Stimulated activated CD8-positive, alpha-beta memory T cell treated with anti-CD3 and anti-CD28 coated beads, Interleukin-4, amount 100 ng/mL, for 48 hours (primary cell): ENCODE measurements at places on chromosomes 5 and 9.

DNA sequence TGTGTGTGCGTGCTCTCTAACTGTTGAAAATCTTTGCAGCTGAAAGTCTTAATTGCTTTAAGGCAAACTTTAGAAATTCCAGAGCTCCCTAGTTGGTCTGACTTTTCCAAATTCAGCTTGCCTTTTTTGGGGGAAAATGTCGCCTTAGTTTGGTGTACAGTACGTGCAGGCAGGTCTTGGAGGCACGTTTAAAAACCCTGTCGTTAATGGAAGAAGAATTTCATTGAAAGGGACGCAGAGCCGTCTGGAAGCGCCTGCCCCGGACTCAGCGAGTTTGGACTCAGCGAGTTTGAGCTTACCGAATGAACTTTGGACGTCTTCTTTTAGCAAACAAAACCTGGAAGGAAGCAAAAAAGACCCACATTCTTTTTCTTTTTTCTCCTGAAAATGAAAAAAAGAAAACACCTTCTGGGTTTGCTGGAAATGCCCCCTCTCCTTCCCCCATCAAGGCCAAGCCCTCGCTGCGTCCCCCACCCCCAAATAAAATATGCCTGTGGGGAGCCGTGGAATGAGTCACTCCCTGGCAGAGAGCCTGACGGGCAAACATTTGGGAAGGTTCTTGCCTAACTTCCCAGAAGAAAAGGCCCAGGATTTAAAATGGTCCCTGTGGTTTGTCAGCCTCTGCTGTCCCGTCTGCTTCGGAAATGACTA, 1.5 kb downstream of the NEK6 start:
- DNase-seq = no peak

- no peak for DNase-seq
Observed at GRCh38 chr5:125199968-125200865, 453.8 kb upstream of the ZNF608 start.

- DNase-seq = no peak
Observed at GRCh38 chr9:82363198-82363597, 374.6 kb downstream of the SPATA31D1 start.

GRCh38 chr9:134390537-134390936, 64.3 kb downstream of the RXRA start:
- DNase-seq = peak; percentile 90

DNA sequence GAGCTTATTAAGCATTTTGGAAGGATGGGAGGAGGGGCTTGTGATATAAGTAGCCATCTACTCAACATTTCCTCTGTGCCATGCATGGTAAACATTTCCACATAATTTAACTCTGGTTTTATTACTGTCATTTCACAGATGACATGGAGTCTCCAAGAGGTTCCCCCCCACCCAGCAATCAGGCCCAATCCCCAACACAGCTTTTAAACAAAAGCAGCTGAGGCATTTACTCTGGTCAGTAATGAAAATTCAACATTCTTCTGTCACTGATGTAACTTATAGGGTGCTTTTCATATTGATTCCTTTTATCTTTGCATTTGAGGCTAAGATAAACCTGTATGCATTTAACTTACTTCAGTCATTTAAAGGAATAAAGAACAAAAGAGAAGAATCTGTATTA, 128.1 kb downstream of the COL23A1 start:
- no peak for DNase-seq

GRCh38 chr5:28691526-28691925, 1653.1 kb upstream of the CDH9 start:
- no peak for DNase-seq

DNA sequence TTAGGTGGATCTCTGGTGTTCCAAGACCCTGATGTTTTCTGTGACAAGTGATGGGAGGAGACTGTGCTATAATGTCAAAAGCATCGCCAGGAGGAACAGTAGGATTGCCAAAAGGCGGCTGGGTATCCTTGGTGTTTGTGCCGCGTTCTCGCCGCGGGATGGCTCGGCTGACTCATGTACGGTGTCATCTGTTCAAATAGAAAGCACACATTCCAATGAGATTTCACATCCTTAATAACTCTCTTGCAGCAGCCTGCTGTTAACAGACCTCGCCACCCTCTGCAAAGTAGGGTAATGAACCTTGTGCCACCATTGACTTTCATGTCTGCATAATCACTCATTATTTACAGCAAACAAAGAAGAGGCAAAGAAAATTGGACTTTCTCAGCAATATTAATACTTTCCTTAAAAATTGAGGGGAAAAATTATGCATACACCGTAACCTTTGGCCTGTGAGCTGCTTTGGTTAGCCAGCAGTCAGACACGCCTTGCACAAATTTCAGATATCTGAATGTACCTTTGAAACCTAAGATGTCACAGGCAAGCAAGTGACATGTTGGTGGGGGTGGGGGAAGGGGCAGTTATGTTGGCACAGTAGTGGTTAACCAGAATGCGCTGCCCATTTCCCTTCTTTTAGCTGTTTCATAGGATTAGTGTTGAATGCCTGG, 289.4 kb downstream of the EFNA5 start:
- DNase-seq = no peak

GRCh38 chr9:127940593-127940992, 2.9 kb upstream of the DPM2 start:
- no peak for DNase-seq

DNA sequence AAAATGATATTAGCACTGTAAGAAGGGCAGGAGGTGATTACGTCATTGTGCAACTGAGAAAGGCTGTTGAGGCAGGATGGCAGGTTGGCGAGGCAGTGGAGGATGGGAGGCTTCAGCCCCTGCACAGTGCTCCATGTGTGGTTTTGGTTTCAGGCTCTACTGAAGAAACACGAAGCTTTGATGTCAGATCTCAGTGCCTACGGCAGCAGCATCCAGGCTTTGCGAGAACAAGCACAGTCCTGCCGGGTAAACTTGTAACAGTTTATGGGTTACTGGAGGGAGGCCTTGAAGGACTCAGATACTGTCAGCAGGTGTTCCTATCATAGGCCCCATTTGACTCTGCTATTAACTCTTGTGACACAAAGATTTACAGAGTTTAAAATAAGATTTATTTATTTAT, 35.1 kb downstream of the SPTAN1 start:
- DNase-seq = peak; percentile 51

GRCh38 chr9:115739096-115739875, 414.3 kb upstream of the PAPPA start:
- no peak for DNase-seq

DNA sequence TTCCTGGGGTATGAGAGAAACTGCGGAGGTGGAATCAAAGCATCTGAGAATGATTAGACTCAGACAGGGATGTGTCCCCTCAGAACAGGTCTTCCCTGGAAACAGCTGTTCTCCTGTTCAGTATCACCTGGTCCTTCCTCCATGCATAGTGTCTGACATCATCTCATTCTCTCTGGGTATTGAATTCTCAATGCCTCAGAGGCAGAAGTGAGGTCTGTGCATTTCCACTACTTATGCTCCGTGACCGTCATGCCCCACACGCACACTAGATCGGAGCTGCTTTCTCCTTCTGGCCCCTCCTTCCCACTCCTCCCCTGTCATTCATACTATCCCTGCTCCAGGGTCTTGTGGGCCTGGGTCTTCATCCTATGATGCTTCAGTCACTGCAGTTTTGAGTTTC, 61.4 kb upstream of the DAB2IP start:
- DNase-seq = no peak

DNA sequence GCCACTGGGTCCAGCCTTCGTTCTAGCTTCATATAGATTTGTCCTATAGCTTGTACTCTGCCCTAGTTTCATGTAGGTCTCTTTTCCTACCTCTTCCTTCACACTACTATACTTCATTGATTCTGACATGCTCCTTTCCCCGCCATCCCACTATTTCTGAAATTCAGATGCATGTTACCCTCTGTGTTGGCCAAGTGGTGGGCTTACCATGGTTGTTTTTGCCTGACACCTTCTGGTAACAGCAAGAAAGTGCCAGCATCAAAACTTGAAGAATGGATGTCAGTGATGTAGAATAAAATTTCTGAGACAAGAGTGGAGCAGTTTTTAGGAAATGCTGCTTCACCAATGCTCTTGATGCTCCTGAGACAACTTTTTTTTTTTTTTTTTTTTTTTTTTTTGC, 19.5 kb upstream of the SERINC5 start:
- no peak for DNase-seq

DNA sequence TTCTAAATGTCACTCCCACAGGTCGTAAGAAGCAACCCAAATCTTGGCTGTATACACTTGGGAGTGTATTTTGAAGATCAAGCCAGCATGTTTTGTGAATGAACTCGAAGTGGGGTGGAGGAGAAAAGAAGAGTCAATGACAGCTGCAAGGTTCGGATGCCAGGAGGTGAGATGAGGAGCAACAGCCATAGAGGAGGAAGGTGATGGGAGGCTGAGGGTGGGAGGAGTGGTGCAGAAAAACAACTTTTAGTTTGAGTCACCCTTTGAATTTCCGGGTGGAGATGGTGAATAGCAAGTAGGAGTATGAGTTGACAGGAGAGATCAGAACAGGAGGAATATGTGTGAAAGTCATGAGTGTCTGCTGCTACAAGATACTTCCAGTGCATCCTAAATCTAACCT, 153.6 kb downstream of the DIRAS2 start:
- no peak for DNase-seq

DNA sequence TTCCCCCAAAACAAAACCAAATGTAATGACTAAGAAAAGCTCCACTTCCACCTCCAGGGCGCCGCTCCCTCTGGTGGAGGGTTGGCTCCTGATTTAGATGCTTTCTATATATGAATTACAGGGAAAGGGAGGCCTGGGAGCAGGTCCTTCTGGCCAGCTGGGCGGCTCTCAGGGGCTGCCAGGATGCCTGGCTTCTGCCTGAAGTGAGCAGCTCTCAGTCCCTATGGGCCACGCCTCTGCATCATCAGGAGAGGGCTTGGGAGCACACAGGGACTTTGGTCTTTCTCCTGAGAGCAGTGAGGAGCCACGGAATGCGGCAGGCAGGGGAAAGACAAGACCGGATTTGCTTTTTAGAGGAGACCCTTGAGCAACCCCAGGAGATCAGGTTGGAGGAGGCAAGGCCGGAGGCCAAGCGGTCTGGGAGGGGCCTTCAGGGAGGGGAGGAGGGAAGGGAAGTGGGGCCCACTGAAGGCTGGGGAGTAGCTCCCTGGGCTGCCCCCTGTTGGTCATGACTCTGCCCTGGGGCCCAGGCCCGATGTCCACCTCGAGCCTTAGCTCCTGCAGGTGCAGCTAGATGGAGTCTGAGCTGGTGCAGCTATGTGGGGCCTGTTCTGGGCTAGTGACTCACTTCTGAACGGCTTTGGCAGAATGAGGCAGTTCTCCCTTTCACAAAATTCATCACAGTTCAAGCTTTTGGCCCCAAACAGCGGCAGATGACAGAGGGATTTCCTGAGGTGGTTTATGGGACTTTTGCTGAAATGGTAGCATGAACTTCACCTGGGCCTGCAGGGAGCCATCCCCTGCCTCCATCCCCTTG, 11.3 kb upstream of the GRHPR start:
- DNase-seq = peak; percentile 65

GRCh38 chr9:129575818-129576217, 45.1 kb downstream of the C9orf50 start:
- DNase-seq = no peak

- DNase-seq = no peak
Observed at GRCh38 chr5:132737982-132738681, 786 bp upstream of the KIF3A start.

DNA sequence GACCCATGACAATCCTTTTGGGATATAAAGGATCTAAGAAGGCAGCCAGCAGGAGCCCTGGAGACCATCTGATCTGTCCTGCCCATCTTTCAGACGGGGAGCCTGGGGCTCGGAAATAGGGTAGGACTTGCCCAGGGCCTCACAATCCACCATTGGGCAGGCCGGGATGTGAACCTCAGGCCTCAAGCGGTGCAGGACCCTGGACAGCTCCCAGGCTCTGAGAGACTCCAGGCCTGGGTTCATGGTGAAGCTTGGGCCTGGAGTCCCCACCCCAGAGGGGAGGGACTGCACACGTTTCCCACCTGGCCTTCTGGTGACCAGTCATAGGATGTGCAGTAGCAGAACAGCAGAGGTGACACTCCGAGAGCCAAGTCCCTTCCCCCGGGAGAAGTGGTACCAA, 36.6 kb upstream of the RAPGEF1 start:
- DNase-seq = peak; percentile 66

DNA sequence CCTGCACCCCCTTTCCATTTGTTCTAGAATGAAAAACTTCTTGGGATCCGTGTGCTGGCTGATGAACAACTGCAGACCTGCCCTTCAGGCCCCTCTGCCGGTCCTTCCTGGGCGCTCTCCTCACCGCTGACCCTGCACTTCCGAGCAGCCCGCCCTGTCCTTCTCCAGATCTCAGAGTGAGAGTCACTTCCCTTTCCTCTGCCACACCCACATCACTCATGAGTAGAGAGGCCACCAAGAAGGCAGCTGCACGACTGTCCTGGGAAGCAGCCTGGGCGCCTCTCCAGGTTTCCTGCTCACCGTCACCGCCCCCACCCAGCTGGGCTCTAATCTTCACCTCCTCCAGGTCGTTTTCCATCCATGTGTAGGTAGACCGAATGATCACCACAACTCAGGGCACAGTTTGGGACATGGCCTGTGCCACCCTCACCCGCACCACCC, 35.0 kb upstream of the NSMF start:
- DNase-seq = no peak

- DNase-seq = no peak
Observed at GRCh38 chr9:4220346-4220745, 79.5 kb downstream of the GLIS3 start.

- no peak for DNase-seq
Observed at GRCh38 chr5:71786337-71787055, 67.4 kb downstream of the CARTPT start.

GRCh38 chr5:166340039-166340438, 1951.4 kb upstream of the WWC1 start:
- no peak for DNase-seq

DNA sequence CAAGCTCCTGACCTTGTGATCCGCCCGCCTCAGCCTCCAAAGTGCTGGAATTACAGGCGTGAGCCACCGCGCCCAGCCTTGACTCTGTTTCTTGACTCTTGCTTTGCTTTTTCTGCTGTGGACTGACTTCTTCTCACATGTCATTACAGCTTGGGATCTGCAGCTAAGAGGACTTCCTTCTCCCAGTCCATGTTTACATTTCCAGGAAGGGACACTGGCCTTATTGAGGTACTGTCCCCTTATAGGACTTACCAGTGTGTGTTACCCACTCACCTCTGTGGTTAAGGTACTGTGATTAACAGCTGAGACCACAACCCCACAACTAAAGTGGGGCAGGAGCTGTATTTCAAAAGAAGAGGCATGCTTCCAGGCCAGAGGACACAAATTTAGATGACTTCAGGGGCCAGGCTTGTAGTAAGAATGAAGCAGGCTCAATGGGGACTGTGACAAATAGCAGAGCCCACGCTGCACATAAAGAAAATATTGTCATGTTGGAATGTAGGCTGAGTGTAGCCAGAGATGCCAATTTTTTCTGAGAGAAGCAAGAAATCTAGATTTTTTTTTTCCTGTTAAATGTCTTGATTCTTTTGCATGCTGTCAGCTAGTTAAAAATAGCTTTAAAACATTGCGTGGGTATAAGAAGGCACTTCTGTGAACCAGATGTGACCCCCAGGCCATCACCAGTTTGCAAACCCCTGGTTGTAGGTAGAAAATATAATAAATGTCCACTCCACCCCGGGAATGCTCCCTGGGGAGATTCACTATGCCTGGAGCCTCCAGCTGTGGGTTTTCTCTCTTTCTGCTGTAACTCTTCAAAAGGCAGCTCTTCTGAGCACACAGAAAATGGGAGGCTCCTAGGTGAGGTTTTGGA, 75.0 kb downstream of the PTPDC1 start:
- peak; percentile 10 for DNase-seq
